ENCODE measurements at places on chromosomes 3 and 15. TPM values are rescaled to one million over a fixed set of nuclear protein-coding genes. Genes with fewer than 3 reads are reported as not detected.

Gene TERC
- total RNA-seq = not detected

Gene TMEM207
- not detected for total RNA-seq

Gene PPP2R3A
- 1.7 TPM for total RNA-seq

Gene SERPINI2
- not detected for total RNA-seq

Gene APBA2
- total RNA-seq = 20.6 TPM

Gene SMAD6
- total RNA-seq = 32.9 TPM

Gene FSIP1
- total RNA-seq = 0.95 TPM

Gene CDHR4
- total RNA-seq = 0.24 TPM

Gene STX19
- total RNA-seq = not detected

Gene NMD3
- total RNA-seq = 57.1 TPM

Gene ZSCAN2
- 13.5 TPM for total RNA-seq

Gene UCN2
- 8.3 TPM for total RNA-seq

Gene ST3GAL6
- 1.1 TPM for total RNA-seq

Gene NEK10
- 0.64 TPM for total RNA-seq

Gene CA12
- total RNA-seq = 203 TPM

Gene RASGRF1
- 0.19 TPM for total RNA-seq

Gene TGM4
- total RNA-seq = 0.39 TPM

Gene AGBL1
- total RNA-seq = not detected

Gene CX3CR1
- 0.04 TPM for total RNA-seq

Gene DPP8
- total RNA-seq = 29.0 TPM

Gene GPR62
- total RNA-seq = not detected

Gene NRG4
- total RNA-seq = 0.68 TPM

Gene MYZAP
- total RNA-seq = 1.3 TPM

Gene CEP70
- 11.0 TPM for total RNA-seq

Gene OR5K2
- not detected for total RNA-seq

Gene EXD1
- total RNA-seq = 0.35 TPM

Gene MUSTN1
- total RNA-seq = 0.14 TPM

Gene ARMC8
- 48.3 TPM for total RNA-seq

Gene C3orf18
- total RNA-seq = 2.9 TPM

Gene KNG1
- not detected for total RNA-seq

Gene PCOLCE2
- total RNA-seq = 28.8 TPM

Gene C3orf70
- 0.16 TPM for total RNA-seq

Gene SATB1
- total RNA-seq = not detected

Gene DNAH12
- 0.18 TPM for total RNA-seq

Gene CCK
- total RNA-seq = 1.7 TPM

Gene C3orf49
- not detected for total RNA-seq

Gene KBTBD12
- total RNA-seq = not detected

Gene EPHB3
- total RNA-seq = 0.33 TPM

Gene FBXW12
- total RNA-seq = not detected

Gene CLRN1
- not detected for total RNA-seq

Gene CFAP100
- total RNA-seq = not detected

Data from A549 treated with dexamethasone at 1 μM for 4 hours (cell line).